NCI-H2227 treated with DMSO at 0.1 percent for 48 hours (cell line): ENCODE measurements at places on chromosomes 11 and 22.

DNA sequence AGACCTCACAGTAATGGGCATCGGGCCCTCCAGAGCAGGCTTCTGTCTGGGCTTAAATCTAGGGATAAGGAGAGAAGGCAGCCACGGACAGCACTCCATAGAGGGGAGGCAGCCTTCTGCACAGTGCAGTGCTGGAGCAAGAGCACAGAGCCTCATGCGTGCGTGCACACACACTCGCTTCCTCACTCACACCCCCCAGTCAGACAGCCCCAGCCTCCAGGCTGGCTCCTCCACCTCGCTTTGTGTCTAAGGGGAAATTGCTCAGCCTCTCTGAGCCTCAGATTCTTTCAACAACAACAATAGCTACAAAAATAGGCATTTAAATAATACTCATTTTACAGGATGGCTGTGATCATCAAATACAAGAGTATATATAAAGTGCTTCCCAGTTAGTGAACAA, 26.7 kb upstream of the ETS1 start:
- DNase-seq: no peak

DNA sequence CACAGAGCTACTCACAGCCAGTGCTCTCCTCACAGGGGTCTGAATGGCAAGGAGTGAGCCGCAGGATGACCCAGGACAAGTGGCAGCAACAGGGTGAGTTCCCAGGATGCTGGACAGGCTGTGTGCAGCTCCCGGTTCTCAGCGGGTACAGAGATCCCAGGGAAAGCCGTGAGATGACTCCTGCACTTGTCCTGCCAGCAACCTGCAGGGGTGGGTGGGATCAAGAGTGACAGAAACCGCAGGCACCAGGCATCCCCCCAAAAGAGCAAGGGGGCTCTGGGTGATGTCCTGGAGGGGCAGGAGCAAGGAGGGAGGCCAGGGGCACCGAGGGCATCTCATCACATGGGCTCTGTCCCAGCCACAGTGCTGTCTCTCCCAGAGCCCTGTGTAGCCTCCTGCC, 15.9 kb upstream of the PRODH start:
- no peak for DNase-seq

GRCh38 chr22:24937114-24937513, 9.4 kb downstream of the LHFPL7 start:
- DNase-seq: no peak

DNA sequence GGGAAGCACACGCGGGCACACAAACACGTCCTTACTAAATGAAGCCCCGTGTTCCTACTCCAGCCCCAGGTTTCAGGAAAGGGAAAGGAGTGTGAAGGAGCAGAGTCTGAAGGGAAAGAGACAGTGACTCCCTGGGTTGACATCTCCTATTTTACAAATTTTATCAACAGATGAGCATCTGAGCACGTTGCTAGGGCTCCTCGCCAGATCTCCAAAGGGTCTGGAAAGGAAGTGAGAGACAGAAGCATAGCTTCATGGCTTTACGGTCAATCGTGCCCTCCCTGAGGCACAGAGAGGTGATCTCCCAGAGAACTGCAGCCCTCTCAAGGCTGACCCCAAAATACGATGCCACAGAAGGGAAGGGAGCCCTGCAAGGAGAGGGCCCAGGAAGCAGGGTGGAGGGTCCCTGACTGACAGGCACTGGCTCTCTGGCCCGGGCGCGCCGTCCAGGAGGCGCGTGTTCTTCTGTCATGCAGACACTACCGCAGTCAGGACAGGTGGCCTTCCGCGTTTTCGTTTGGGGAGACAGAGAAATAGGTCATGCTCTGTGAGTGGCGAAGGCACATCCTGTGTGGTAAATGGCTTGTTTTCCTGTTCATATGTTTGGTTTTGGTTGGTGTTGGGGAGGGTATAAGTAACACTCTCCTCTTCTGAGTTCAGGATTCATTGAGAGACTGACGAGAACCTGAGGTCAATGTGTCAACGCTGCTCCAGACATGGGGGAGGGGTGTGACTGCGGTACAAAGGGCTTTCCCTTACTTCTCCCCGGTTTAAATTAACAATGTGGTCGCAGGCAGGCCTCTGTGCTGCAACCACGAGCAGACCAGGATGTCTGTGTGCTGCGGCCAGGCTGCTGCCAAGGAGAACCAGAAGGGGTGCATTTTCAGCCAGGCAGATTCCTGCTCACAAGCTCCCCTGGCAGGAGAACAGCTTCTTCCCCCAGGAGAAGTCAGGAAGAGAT, 813.3 kb downstream of the OPCML start:
- DNase-seq: no peak

DNA sequence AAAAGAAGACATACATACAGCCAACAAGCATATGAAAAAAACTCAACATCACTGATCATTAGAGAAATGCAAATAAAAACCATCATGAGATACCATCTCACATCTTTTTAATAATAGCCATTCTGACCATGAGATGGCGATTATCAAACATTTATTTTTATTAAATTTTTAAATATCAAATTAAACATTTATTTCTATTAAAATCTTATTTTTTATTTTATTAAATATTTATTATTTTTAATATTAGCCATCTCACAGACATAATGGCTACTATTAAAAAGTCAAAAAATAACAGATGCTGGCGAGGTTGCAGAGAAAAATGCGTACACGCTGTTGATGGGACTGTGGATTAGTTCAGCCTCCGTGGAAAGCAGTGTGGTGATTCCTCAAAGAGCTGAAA, 264.8 kb upstream of the TENM4 start:
- DNase-seq: no peak

DNA sequence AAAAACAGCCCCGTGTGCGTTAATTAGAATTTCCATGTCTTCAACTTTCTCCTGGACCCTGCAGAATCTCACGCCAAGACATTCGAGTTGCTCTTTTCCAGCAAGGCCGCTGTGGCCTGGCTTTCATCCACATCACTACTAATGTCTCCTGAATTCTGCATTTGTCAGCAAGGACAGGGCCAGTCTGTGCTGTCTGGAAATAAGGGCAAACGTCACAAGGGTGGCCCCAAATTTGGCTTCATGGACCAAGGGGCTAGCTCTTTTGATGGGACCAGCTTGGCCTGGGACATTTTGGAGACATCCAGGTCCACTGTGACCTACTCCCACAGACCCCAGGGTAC, 33.4 kb downstream of the KCNQ1OT1 start:
- no peak for DNase-seq

DNA sequence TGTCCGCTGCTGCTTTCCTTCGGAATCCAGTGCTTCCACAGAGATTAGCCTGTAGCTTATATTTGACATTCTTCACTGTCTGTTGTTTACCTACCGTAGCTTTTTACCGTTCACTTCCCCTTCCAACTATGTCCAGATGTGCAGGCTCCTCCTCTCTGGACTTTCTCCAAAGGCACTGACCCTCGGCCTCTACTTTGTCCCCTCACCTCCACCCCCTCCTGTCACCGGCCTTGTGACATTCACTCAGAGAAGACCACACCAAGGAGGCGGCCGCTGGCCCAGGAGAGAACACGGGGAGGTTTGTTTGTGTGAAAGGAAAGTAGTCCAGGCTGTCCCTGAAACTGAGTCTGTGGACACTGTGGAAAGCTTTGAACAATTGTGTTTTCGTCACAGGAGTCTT, 15.4 kb upstream of the ST14 start:
- no peak for DNase-seq

- peak; percentile 7 for DNase-seq
These were observed 59.8 kb downstream of the TMEM135 start for GRCh38 chr11:87097582-87097981.

- DNase-seq: no peak
These were observed 353.9 kb upstream of the TENM4 start for GRCh38 chr11:79794484-79795393.

DNA sequence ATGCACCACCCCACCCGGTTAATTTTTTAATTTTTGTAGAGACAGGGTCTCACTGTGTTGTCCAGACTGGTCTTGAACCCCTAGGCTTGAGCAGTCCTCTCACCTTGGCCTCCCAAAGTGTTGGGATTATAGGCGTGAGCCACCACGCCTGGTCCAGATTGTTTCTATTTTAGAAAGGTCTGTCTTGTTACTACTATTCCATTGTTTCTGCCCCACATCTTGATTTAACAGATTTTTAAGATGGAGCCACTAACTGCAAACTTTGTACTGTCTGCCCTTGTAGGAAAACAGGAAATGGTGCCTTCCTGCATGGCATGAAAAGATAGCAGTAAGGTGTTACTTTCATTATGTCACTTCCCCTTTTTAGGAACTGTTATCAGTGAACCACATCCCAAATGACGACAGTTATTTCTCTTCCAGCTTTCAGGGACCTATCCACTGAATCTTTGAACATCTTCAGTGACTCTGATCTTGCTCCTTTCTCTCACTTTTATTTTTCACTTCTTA, 23.2 kb downstream of the TAF1D start:
- no peak for DNase-seq

DNA sequence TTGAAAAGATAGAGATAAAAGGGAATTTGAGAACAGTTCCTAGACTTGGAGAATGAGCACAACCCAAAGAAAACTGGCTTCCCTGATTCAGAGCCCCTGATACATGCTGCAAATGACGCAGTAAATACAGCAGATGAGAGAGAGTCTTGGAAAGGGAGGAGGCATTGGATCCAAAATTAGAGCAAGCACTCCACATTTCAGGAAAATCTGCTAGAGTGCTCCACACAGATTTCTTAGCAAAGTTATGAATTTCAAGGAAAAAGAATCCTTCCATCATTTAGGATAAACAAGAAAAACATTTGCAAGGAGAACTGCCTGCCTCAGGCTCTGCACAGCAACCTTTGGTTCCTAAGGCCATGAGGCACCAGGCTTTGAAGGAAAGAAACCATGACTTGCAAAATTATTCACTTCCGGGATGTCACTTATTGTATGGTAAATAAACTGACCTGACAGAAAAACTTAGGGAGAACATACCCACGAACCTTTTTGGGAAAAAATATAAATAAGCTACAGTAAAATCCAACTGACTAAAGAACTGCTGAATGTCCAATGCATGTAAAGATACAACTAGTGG, 89.8 kb upstream of the RTL6 start:
- no peak for DNase-seq

- DNase-seq: no peak
These were observed 100.3 kb downstream of the FAT3 start for GRCh38 chr11:92324890-92325289.

- no peak for DNase-seq
These were observed 13.6 kb downstream of the XRRA1 start for GRCh38 chr11:74935285-74935684.

DNA sequence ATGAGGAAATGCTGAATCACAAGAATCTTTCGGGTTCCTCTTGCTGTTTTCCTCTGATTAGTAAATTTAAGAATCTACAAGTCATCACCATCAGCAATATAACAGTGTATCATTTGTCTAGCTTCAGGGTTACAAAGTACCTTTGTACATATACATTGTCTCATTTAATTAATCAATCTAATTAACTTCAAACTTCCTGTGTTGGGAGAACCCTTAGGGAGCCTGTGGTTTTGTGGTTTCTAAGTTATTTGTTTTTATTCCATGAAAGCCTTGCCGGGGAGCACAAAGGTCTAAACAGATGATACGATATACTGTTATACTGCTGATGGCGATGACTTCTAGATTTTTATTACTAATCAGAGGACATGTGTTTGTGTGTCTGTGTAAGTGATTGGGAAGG, 41.0 kb downstream of the TIMP3 start:
- no peak for DNase-seq

DNA sequence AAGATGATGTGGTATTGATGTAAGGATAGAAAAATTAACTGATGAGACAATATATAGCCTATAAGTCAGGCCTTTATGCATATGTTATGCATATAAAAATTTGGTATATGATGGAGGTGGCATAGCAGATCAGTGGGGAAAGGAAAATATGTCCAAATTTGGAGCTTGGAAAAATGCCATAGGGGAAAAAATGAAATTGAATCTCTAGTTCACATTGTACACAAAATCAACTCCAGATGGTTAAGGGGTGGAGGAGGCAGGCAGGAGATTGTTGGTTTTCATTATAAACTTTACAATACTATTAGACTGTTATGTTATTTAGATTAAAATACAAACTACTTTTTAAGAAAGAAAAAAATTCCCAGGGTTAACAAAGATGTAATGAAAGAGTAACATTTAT, 15.1 kb upstream of the CD3E start:
- DNase-seq: no peak

DNA sequence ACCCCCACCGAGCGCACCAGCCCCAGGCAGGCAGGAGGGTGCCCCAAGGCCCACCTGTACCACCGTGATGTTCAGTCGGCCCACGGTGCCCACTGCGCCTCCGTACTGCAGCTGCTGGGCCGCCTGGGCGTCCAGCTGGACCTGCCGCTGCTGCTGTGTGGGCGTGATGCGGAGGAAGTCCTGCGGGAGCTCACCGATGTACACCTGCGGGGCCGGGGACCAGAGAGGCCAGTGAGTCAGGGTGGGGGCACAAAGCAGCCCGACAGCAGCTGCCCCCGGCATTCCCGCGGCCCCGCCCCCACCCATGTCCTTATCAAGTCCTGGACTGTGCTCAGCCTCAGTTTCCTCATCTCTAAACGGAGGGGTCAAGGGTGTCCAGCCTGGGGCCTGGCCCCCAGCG, 13.8 kb downstream of the TOLLIP start:
- DNase-seq: no peak

DNA sequence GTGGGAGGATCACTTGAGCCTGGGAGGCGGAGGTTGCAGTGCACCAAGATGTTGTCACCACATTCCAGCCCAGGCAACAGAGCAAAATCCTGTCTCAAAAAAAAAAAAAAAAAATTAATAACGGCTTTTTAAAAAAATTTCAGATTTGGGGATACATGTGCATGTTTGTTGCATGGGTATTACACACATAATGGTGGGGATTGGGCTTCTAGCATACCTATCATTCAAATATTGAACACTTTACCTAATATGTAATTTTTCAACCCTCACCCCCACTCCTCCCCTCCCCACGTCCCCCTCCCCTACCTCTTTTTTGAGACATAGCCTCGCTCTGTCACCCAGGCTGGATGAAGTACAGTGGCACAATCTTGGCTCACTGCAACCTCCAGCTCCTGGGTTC, 40.1 kb downstream of the ABTB2 start:
- no peak for DNase-seq

DNA sequence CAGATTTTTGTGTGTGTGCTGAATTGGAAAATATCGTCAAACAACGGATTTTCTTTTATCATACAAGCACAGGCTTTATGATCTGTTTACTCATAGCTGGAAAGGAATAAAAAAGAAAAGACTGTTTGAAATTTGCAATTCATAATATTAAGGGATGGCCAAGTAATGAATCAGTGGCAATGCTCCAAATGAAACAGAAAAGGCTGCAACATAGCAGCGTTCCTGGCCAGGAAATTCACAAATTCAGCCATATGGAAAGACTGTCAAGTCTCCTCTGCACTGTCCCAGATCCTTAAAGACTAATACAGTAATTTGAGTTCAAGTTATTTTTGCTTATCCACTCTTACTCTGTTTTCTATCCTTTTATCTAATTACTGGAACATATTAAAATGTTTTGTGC, 98.2 kb downstream of the MSANTD4 start:
- DNase-seq: no peak

- no peak for DNase-seq
These were observed 60.0 kb upstream of the MYEOV start for GRCh38 chr11:69233744-69234570.

GRCh38 chr11:28366549-28367346, 258.6 kb downstream of the METTL15 start:
- DNase-seq: no peak

GRCh38 chr11:117823946-117824420, 561 bp downstream of the FXYD2 start:
- no peak for DNase-seq

- DNase-seq: peak; percentile 18
These were observed 2.6 kb downstream of the BMAL1 start for GRCh38 chr11:13280092-13280722.
